ENCODE measurements at places on chromosomes 12 and 14.

DNA sequence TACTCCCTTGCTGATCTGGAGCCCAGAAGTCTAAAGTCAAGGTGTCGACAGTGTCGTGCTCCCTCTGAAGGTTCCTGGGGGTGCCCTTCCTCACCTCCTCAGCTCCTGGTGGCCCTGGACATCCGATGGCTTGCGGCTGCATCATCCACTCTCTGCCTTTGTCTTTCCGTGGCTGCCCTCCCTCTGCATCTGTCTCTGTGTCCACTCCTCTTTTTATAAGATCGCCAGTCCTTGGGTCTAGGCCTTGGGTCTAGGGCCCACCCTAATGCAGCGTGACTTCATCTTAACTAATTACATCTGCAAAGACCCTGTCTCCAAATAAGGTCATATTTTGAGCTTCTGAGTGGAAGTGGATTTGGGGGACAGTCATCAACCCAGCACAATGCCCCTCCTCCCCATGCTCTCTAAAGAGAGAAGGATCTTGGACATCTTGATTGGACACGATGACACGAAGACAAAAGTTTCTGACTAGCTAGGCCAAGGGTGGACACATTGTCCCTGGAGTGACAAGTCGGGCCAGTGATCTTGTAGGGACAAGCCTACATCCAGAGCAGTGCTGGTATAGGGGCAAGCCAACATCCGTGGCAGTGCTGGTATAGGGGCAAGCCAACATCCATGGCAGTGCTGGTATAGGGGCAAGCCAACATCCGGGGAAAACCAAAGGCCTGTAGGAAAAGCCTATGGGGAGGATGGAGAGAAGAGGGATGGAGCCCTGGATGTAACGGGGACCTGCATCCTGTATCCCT, 93.9 kb upstream of the DIO3 start:
- DNase-seq, result no peak

DNA sequence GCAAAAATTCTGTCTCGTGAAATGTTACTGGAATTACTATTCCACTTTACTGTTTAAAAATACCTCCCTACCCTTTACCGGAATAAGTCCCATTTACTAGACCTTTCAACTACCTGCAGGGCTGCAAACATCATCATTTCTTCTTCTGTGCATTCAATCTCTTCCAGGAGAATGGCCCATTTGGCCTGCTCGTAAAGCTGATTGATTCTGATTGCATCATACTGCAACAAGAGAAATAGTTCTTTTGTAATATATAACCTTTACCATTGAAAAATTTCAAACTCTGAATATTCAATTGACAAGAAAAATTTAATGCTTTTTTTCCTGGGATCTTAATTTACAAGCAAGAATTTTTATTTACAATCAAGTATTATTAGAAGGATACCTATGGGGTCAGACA, 72.4 kb downstream of the FERMT2 start:
- DNase-seq, result no peak

DNA sequence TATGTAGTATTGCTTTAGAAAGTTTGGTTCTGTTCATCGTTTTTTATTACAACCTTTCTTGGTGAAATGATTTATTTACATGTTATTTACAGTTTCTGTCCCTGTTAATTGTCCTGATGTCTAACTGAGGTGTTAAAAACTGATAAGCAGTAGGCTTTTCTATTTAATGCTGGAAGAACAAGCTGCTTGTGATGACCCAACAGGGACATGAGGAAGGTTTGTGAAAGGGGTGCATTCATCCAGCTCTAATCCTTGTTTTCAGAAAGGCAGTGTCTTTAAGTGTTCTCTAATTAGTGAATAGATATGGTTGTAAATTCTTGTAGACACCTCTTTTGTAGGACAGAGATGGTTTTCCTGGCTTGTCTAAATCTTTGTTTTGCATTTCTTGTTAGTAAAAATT, 191.4 kb downstream of the FOXA1 start:
- no peak for DNase-seq

DNA sequence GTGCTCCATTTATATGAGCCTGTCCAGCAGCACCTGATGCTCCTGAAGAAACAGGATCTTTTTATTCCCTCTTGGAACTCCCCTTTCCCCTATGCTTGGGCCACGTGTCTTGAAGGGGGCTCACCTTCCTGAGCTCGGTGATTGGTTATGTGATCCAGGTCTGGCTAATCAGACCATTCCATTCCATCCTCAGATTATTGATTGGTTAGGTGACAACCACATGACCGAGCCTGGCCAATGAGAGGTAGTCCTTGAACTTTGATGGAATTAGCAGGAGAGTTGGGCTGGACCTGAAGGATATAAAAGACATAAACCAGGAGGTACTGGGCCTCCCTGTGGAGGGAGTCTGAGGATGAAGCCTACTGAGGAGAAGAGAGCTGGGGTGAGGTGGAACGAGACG, 216.6 kb upstream of the LHX5 start:
- DNase-seq, result no peak

DNA sequence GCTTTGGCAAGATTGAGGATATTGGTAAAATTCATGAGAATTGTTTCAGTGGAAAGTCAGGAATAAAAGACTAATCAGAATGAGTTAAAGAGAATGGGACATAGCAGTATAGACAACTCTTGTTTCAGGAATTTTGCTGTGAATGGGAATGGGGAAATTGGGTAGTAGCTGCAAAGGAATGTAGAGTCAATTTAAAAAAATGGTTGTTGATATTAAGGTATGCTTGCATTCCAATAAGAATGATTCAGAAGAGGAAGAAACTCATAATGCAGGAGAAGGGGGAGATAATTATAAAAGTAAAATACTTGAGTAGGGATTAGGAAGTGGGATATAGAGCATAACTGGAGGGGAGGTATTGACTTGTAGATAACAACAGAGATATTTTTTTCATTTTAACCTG, 40.7 kb downstream of the MNAT1 start:
- no peak for DNase-seq

GRCh38 chr14:63436286-63437098, 106.7 kb downstream of the PPP2R5E start:
- DNase-seq, result peak; percentile 6

- DNase-seq, result no peak
Measured at GRCh38 chr12:65958456-65958855, 134.2 kb downstream of the HMGA2 start.

DNA sequence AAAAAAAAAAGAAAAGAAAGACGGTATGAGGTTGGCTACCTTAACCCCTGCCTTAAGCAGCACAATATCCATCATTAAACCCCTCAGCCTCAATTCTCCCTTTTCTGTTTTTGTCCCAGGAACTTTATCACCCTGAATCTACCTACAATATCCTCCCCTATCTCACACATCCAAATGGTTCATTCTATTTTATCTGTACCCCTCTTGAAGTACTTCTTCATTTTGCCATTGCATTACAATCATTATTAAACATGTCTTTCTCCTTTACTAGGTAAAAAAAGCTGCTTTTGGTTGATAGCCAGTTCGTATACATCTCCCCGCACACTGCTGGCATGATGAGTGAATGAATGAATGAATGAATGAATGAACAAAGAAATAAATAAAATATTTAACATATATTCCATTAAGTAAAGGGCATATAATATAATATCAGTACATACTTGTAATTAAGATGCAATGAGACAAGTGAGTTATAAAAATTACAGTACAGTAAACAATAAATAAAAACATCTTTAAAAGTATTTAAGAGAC, 364 bp upstream of the GPR65 start:
- DNase-seq, result no peak

DNA sequence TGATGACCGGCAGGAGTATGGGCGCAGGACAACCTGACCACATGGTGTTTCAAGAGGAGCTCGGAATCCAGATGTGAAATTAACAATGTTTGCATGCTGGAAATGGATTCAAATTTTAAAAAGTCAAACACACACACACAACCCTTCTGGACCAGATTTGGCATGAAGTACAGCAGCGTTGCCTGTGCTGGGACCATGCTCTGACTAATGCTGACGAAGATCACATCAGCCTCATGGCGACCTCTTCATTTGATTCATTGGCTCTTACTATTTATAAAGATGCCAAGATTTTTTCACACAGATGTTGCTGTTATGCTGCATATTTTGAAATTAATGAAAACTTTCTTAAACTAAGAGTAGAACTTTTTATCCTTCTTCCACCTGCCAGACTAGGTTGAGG, 926.6 kb upstream of the TMEM132C start:
- DNase-seq, result no peak

DNA sequence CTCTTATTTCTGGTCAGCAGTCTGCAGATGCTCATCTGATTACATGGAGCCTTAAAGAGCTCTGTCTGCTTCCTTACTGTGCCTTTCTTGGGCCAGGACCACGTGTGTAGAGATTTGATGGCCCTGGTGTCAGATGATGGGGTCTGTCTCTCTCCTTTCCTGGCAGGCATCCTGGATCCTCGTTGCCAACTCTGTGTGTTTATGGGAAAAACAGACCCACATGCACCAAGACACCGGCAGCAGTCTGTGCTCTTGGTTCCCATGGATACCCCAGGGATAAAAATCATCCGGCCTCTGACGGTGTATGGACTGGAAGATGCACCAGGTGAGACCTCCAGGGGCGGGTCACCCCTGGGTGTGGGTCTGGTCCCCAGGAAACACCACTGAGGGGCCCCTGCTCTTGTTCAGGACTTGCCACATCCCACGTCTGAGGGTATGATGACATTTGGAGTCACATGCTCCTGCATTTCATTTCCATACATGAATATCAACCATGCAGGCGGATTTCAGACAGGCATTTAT, 18.5 kb upstream of the ALDH2 start:
- DNase-seq, result no peak

DNA sequence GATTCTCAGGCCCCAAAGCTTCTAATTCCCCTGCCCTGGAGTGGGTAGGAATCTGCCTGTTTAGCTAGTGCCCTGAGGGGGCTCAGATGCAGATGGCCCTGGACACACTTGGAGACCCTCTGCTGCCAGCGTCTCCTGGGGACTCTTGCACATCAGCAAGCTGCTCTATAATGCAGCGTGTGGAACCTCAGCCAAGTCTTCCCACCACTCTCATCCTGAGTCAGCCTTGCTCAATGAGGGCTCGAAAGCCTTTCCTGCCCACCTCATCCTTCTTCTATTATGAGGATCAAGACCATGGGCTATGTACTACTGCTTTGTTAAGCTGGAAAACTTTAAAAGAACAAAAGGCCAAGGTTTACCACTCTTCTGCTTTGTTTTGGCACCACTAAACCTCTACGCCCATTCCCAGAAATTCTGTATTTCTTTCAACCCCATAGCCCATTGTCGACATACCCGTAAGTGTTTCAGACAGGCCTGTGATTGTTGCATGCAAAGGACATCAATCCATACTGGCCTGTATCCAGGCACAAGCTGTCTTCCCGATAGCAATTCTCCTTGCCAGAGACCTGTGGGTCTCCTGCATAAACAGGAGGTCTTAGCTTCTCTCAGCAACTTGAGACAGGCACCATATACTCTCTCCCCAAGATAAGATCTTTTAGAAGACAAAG, 246.9 kb downstream of the DPF3 start:
- no peak for DNase-seq

DNA sequence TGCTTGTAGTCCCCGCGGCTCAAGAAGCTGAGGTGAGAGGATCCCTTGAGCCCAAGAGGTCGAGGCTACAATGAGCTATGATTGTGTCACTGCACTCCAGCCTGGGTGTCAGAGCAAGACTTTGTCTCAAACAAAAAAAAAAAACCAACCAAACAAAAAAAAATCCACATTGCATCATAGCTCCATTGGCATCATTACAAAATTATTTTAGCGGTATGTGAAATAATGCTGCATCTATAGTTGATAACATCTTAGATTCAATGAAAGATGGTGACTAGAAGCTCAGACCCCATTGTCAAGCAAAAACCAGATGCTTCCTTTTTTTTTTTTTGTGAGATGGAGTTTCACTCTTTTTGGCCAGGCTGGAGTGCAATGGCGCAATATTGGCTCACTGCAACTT, 14.8 kb upstream of the PTHLH start:
- DNase-seq, result no peak

DNA sequence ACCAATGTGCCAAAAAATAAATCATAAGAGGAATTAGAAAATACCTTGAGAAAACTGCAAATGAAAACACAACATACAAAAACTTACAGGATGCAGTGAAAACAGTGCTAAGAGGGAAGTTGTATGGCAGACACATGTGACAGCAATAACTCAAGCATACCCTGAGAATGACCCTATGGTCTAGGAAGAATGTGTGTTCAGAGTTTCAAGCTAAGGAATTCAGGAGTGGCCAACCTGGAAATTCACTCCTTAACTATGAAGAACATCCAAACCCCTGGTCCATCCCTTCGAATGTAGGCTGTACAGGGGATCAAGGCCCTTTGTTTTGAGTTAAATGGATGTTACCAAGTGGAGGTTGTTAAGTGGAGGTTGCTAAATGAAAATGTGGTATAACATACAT, 16.7 kb upstream of the TTC9 start:
- DNase-seq, result no peak

- no peak for DNase-seq
Measured at GRCh38 chr12:49615725-49616124, 7.6 kb upstream of the PRPF40B start.

DNA sequence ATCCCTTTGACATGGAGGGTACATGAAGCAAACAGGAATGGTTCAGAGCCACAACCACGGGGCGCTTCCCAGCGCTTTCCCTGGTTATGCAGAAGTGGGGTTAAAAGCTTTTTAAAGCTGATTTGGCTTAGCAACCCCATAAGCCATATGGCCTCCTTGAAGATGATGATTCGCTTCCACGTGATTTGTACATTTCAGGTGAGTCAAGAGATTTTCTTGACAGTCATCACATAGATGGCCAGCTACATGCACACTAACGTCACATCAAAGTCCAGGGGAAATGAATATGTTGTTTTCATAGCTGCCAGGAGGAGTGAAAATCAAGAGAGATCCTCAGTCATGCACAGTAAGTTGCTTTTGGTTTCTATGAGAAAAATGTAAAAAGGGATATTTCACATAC, 309.7 kb downstream of the TMEM132D start:
- DNase-seq, result no peak

DNA sequence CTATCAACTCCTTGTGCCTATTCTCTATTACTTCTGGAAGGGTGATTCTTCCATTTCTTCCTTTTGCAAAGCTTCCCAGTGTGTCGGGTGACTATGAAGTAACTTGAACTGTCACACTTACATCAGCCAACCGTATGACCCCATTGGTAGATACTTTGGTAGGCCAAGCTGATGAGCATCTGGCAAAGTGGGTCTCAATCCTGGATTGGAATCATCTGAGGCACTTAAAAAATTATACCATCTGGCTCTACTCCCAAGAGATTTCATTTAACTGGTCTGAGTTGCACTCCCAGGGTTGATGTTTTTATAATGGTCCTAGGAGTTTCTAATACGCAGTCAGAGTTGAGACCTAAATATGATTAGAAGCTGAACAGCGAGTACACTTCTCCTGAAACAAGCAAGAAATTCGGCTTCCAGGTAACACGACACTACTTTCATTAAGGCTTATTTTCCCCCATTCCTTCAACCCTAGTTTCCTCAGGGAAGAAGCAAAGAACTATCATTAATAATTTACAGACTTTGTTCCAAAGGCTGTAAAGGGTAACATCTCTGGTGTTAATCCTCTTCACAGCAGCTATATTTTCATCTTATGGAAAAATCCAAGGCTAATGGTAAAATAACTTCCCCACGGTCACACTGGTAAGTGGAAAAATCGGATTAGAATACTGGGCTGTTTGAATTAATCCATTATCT, 76.8 kb downstream of the PDE6H start:
- DNase-seq, result no peak

- DNase-seq, result no peak
Measured at GRCh38 chr12:93714382-93714781, 37.2 kb downstream of the CRADD start.

- DNase-seq, result no peak
Measured at GRCh38 chr12:41433460-41433859, 245.3 kb downstream of the PDZRN4 start.

- DNase-seq, result no peak
Measured at GRCh38 chr14:79597566-79597965, 613.7 kb downstream of the DIO2 start.

- DNase-seq, result no peak
Measured at GRCh38 chr12:30785630-30786029, 30.9 kb upstream of the CAPRIN2 start.

All from inflammatory macrophage (primary cell).